ENCODE measurements at places on chromosomes 6 and 20.

DNA sequence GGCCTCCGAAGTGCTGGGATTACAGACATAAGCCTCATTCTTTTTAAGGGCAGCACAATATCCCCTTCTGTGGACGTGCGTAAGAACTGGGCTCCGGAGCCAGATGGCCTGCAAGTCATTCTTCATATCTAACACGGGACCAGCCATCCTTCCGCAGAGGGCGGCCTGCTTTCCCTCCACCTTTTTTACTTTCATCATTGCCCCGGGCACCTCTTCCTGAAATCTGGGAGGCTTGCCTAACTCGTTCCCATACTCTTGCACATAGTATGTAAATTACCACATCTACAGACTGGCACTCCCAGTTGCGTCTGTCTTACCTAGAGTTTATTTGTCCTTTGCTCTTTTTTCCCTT is 29.9 kb upstream of the SLC23A2 start:
- no peak for DNase-seq

DNA sequence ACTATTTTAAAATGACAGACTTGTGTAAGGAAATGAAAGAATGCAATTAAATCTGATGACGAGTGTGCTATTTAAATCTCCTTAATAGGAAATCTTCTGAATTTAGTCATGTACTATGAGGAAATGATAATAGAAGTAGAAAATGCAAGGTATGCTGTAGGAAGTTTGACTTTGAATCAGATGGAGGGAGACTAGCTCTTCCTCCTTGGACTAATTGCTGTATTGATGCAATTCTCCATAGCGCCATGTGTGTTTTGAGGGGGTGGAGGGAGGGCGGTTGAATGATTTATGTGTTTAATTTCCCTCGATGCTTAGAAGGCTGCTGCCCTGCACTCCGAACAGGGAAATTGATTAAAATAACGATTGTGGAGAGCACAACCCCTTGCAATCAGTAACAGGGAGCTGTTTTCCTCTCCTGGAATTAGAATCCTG is 214.4 kb upstream of the PRND start:
- no peak for DNase-seq

GRCh38 chr6:119145111-119145510 is 66.6 kb upstream of the FAM184A start:
- no peak for DNase-seq

- DNase-seq, result no peak
Observed at GRCh38 chr6:109791301-109791700, 100.2 kb downstream of the FIG4 start.

DNA sequence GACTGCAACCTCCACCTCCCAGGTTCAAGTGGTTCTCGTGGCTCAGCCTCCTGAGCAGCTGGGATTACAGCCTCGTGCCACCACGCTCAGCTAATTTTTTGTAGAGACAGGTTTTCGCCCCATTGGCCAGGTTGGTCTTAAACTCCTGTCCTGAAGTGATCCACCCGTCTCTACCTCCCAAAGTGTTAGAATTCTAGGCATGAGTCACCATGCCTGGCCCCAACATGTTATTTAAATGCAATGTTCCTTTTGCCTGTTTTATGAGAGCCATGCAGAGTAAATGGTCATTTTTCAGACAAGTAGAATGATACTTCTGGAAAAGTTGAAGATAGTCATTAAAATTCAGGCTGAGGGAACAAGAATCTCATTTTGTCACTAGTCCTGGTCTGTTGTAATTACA is 43.8 kb upstream of the RPS6KA2 start:
- no peak for DNase-seq

All from left renal pelvis (tissue), 4 donors.